ENCODE measurements at places on chromosomes 11 and 22.

DNA sequence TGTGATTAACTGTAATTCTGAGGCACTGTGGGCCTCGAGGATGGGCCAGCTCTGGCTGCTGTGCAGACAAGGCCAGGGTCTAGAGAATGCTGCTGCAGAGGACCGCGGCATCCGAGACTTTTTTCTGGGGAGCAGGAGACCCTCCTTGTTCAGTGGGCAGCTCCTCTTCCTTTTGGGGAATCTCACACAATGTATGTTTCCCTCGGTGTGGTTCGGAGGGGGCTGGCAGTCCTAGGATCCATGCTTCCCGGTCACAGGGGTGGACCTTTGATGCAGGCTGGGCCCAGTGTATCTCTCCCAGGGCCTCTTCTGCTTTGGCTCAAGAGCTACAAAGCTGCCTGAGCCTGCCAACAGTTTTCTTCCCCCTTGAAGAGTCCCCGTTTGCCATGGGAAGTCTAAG is 31.5 kb downstream of the MYEOV start:
- no peak for DNase-seq

DNA sequence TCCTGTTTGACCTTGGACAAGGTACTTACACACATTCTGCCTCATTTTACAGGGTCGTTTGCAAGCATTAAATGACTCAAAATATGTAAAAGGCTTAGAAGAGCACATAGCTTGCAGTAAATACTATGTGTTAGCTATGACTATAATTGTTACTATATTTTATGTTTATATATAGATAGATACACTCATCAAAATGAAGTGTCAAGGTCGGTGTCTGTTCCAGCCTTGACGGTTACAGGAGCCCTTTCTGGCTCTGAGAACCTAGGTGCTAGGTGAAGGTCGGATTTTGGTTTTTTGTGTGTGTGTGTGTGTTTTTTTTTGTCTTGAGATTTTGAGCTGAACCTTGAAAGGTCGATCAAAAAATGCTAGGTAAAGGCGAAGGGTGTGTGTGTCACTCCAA is 24.5 kb upstream of the LIMK2 start:
- DNase-seq, result no peak

GRCh38 chr11:45102810-45103621 is 43.4 kb upstream of the PRDM11 start:
- peak; percentile 61 for DNase-seq

- no peak for DNase-seq
Observed at GRCh38 chr11:20762980-20763379, 93.6 kb downstream of the NELL1 start.

DNA sequence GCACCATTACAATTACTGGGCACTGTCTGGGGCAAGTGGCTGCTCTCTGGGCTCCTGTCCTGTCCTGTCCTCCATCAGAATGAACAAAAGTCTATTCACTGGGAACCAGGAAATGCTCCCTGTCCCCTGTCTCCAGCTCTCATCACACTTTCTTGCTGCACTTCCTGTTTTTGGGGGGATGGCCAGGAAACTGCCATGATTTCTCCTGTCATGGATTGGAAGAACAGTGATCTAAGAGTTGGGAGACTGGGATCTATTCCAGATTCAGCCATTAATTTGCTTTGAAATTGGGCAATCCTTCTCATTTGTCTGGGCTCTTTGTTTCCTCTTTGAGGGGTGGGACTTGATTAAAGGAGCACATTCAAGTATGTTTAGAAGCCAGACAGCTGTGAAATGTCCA is 61.4 kb upstream of the KIRREL3 start:
- DNase-seq, result no peak

DNA sequence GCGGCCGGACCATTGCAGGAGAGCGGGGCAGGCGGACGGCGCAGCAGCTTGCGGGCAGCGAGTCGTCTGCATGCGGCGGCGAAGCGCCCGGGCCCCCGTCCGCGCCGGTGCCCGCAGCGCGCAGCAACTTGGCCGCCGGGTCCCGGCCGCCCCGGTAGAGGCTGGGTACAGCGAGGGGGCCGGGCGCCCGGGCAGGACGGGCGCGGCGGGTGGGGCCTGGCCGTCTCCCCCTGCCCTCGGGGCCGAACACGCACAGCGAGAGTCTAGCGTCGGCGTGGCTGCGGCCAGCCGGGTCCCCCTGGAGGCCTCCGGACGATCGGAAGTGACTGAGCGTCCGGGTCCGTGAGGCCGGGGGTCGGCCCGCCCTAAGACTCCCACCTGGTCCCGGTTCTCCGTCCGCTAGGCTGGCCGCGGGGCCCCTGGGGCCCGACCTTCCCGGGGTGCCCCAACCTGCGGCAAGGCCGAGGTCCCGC is 775 bp upstream of the TRABD start:
- DNase-seq, result no peak

GRCh38 chr11:16059332-16059731 is 297.0 kb downstream of the SOX6 start:
- no peak for DNase-seq

DNA sequence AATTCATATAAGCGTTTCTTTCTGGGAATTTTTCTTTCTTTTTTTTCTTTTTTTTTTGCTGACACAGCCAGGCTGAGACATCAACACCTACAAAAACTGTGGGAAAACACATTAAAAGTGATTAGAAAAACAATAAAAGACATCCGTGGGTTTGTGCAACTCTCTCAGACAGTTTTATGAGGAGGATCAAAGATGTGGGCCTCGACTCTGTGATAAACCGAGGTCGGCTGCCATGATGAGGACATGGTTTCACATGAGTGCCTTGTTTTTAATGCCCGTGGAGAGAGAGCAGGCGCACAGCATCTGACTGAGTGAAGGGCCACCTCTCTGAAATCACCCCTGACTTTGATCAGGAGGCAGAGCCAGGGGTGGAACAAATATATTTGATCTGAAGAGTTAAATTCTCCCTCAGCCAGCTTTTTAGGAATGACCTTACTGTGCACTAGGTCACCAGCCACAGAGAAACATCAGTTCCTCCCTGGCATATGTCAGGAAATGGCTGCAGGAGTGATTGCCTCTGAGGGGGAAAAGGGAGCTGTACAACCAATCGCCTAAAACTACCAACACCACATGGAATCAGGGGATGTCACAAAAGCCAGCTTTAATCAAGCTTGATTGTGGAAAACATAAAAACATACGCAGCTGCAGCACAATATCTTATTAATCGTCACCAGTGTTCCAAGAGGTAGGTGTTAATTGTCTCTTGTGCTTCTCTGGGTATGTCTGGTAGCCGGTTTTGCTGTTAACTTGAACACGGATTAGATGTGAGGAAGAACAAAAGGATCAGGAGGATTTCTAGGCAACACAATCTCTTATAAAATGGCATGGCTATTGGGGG is 164.7 kb downstream of the MAML2 start:
- no peak for DNase-seq

- DNase-seq, result peak; percentile 30
Observed at GRCh38 chr11:100684101-100685065, 2.7 kb upstream of the ARHGAP42 start.

GRCh38 chr11:83006877-83007330 is 64.8 kb downstream of the RAB30 start:
- DNase-seq, result no peak

Data from RCC 7860 (cell line).